CD8-positive, alpha-beta T cell (primary cell): ENCODE measurements at places on chromosomes 3 and 15. TPM values are rescaled to one million over a fixed set of nuclear protein-coding genes. Genes with fewer than 3 reads are reported as not detected.

DNA sequence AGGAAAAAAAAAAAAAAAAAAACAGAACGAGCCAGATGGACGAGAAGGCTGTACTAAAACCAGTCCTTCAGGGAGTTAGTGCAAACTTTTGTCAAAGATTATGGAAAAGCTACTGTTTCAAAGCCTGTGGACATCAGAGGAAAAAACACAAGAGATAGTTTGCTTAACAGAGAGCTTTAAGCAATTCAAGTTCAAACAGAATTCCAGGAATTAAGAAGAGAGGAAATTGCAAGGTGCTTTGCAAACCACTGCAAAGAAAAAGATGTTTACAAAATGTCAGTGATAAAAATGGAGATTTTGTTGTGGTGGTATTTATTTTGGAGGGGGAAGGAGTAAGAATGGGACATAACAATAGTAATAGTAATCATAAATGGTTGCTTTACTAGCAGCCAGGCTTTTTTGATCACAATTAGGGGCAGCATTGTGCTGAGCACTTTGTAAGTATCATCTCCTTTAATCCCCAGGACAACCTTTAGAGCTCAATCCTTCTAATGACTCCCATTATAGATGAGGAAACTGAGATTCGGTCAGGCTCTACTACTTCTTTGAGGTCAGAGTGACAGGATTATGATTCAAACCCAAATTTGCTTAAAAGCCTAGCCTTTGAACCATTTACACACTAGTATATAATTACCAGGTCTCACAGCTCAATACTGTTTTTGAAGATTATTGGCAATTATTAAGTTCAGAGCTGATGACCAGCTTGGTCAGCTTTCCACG is 22.4 kb upstream of the ARHGEF3 start:
- no peak for DNase-seq

- DNase-seq, result no peak
Measured at GRCh38 chr3:145191543-145191942, 969.4 kb downstream of the PLOD2 start.

- DNase-seq, result no peak
Measured at GRCh38 chr15:83446904-83447709, at the start of gene SH3GL3. TSS of gene SH3GL3 (plus strand) at chr15:83447341. CDS start at chr15:83447534, 193 bp downstream.

DNA sequence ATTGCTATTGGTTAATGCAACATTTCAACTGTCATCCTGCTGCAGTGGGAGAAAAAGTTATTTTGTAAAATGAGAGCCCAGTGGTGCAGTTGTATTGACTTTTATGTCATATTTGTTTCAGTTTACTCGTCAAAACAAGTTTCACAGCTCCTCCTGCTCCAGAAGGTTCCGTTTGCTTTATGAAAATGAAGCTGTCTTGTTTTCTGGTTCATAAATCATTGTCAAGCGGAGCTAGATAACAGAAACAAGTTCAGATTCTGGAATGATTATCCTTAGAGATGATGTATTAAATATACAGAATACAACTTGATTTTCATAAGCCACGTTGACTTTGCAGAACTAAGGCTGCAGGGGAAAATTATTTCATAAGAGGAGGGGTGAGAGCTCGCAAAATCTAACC is 970.5 kb upstream of the NR2F2 start:
- no peak for DNase-seq

DNA sequence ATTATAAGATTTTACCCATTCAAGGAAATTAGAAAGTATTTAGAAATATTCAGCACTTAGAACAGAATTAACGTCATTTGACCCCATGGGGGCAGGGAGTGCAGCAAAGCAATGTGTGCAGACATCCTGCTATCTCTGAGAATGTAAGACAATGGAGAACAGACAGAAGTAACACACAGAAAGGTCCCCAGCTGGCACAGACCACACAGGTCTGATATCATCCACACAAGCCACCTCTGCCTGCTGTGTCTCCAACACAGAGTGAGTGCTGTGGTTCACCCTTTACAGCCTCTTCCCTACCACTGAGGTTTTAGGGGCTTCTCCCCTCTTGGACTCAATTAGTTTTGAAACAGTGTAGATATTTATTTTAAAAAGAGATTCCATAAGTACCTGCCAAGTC is 16.1 kb downstream of the TXNRD3 start:
- DNase-seq, result no peak

OR5K2 gene
- total RNA-seq, result not detected

ARGFX gene
- not detected for total RNA-seq

GOLGA8M gene
- 2.1 TPM for total RNA-seq

EOGT gene
- 9.9 TPM for total RNA-seq

- no peak for DNase-seq
Measured at GRCh38 chr3:99878005-99878404, 60.3 kb downstream of the CMSS1 start.

TM4SF18 gene
- not detected for total RNA-seq

- no peak for DNase-seq
Measured at GRCh38 chr15:36701336-36701735, 121.9 kb downstream of the CDIN1 start.

ZNF717 gene
- total RNA-seq, result 5.4 TPM

STARD9 gene
- 8.5 TPM for total RNA-seq

INSYN1 gene
- not detected for total RNA-seq

DNA sequence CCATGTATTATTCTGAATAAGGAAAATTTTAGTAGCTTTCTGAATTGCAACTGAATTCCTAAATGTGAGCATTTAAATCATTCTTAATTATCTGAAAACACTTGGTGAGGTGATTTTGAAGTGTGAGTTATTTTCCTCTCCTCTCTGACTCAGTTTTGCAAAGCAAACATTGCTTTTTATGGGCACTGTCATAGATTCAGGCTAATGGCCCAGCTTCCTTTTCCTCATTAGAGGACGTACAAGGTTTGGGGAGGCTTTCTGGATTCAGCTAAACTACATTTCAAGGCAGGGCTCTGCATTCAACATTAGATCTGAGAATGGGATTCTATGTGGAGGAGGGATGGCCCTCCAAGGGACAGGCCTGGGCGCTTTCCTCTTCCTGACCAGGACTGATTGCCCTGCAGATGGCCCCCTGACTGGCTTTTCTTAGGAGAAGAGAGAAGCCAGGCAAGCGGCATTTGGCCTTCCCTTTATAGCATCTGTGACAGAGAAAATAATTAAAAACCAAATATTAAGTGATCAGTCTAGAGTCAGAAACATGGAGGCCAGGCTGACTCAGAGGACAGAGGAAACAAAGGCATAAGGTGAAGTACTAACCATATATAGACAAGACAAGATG is 53.0 kb upstream of the STXBP5L start:
- no peak for DNase-seq

AADACL2 gene
- total RNA-seq, result not detected

FANCD2OS gene
- not detected for total RNA-seq

DNA sequence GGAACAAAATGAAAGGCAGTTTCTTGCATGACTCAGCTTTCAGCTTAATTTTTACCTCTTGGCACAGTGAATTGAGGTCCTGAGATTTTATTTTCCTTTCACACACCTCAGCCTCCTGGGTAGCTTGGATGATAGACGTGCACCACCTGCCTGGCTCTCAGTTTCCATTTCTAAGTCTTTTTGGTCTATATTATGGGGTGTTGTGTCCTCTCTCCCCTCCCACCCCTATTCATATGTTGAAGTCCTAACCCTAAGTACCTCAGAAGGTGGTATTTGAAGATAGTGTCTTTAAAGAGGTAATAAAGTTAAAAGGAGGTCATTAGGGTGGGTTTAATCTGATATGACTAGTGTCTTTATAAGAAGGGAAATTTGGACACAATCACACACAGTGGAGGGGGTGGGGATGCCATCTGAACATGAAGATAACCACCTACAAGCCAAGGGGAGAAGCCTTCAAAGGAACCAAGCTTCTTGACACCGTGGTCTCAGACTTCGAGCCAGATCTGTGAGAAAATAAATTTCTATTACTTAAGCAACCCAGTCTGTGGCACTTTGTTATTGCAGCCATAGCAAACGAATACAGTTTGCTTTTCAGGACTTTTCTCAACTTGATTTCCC is 85.2 kb downstream of the STRIT1 start:
- DNase-seq, result no peak

MYLK gene
- total RNA-seq, result not detected

DNA sequence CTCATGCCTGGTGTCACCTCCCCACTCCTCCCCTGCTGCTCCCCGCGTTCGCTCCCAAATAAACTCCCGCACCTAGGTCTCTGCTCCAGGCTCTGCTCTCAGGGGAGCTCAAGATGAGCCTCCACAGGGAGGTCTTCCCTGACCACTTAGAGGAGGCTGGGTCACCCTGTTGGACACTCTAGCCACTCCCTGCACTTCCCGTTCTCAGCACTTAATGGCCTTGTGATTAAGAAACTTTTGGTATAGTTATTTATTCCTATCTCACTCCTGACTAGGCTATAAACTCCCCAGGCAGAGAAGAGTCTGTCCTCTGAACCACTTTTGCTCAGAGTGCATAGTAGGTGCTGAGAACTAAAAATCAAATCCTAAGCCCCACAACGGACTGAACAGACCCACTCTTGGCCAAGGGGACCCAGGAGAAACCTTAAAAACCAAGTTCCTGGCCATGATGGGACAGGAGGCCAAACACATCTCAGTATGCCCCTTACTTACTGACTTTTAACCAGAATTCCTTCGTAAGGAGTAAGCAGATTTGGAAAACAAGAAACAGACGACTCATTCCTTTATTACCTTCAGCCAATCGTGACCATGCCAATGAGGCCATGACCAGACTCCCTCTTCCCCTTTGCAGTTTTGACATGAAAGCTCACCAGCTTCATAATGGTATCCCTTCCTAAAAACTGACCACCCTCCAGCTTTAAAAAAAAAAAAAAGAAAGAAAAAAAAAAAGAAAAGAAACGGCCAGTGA is 69.0 kb upstream of the HRH1 start:
- no peak for DNase-seq

GRCh38 chr3:50450209-50450921 is 53.1 kb downstream of the CACNA2D2 start:
- peak; percentile 81 for DNase-seq

RTP3 gene
- not detected for total RNA-seq

TNNC1 gene
- total RNA-seq, result 4.3 TPM

DNA sequence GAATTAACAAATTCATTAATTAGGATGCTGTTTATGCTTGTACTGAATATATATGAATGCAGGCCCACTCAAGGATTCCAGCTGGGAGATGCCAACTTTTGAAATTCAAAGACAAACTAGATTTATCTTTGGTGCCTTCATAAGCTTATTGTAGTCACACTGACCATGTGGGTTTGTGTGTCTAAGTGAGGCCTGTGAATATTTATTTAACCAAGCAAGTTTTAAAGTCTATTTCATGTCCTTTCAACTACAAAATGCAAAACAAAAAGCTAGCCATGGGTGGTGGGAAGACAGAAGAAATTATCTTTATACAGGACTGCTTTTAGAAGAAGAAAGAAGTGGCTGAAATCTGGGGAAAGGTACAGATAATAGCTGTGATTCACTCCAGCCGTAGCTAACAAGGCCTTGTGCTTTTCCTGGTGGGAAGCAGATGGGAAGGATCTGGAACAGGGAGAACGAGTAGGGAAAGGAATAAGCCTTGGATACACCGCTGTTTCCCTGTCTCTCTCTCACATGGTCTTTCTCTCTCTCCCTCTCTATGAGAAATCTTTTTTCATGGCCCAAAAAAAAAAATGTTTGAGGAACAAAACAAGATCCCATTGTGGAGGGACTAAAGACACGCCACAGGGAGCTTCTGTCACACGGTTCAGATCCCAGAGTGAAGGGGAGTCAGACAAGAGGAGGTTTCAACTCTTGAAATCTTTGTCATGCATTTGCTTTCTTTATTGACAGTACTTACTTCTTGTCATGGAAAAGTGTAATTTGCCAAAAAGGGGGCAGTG is 225.5 kb downstream of the RORA start:
- DNase-seq, result no peak

- DNase-seq, result no peak
Measured at GRCh38 chr3:64264501-64265109, 39.3 kb upstream of the PRICKLE2 start.

GNB5 gene
- total RNA-seq, result 83.5 TPM

LTK gene
- 12.3 TPM for total RNA-seq

SLC6A11 gene
- not detected for total RNA-seq

GRCh38 chr15:40764629-40765103 is 798 bp downstream of the GCHFR start:
- no peak for DNase-seq

DNA sequence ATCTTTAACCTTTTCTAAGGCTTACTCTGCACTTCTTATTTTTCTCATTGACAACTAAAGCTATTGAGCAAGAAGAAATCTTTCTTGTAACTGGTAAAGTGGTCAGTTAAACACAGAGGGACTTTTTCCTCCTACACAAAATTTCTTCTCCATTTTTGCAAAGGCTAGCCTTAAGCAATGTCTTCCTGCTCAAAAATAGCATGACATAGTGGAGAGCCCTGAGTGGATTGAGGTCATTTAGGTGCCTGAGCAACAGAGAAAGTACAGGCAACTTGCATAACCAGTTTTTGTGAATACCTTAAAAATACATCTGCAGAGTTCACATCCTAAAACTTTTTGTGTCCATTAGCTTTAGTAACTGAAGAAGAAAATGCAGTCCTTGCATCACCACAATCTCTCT is 144.7 kb upstream of the TTC14 start:
- DNase-seq, result no peak

DNA sequence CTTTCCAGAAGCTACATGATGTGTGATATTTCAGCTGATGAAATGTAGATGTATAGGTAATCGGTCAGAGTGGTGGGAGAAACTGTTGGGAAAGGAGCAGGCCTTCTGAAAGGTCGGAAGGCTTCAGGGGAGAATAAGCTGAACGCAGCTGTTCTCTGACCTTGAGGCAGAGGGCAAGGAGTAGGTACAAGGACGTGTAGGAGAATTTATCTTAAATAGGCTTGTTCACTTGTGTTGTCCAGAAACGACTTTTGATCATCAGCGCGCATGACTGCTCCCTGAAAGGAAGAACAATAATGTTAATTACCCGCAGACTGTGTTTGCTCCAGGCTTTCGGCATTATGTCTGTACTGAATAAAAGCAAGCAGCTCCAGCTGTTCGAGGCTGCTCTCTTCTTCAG is 39.6 kb downstream of the GPR160 start:
- no peak for DNase-seq

GRCh38 chr3:100264242-100264641 is 3.5 kb downstream of the TBC1D23 start:
- no peak for DNase-seq

POC1A gene
- total RNA-seq, result 0.24 TPM

- DNase-seq, result no peak
Measured at GRCh38 chr15:50148362-50148963, 29.4 kb upstream of the ATP8B4 start.

SH2D7 gene
- not detected for total RNA-seq

GRCh38 chr3:24202071-24202470 is 257.0 kb downstream of the NR1D2 start:
- DNase-seq, result no peak

- DNase-seq, result no peak
Measured at GRCh38 chr15:92429378-92430068, 35.8 kb downstream of the ST8SIA2 start.

GRCh38 chr3:24433838-24434591 is 60.6 kb downstream of the THRB start:
- no peak for DNase-seq

GRCh38 chr3:172447611-172448579 is at the start of gene GHSR:
TSS of gene GHSR (minus strand) at chr3:172448456. CDS start at chr3:172448413, 43 bp downstream.
- no peak for DNase-seq

DNA sequence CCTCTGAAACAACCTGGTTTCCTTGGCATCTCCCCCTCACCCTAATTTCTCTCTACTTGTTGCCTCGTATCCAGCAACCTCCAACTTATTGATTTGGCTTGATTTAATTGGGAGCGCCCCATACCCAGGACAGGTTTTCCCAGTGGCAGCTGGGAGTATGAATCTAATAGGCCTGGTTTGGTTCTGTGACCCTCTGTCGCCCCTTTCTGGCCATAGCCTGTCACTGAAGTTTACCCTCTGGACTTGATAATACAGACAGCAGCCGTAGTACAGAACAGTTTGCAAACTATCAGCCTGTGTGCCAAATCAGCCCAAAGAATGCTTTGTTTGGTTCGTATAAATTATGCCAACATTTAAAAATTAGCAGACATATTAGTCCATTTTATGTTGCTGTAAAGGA is 525.1 kb upstream of the GOLIM4 start:
- no peak for DNase-seq
